ENCODE measurements at places on chromosomes 12 and 14.
A peak's percentile ranks its signal among the peaks of the same experiment; 100 is the strongest.

DNA sequence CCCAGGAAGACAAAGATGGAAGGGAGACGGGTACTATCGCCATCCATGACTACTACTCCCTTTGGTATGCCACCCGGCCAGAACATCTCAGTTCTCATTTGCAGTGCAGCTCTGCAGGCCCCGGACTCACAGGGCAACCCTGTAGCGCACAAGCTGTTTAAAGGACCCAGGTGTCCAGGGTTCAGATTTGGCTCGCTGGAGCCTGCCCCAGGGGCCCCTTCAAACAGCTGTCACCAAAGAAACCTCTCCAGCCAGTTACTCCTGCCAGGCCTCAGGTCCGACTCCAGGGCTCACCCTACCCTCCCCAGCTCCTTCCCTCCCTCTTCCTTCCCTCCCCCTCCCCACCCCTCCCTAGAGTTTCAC is 5.5 kb upstream of the CHD4 start:
- no peak for DNase-seq

GRCh38 chr14:64541972-64542835 is 1.7 kb downstream of the HSPA2 start:
- no peak for DNase-seq

GRCh38 chr14:102050625-102051024 is 36.2 kb downstream of the HSP90AA1 start:
- DNase-seq: peak; percentile 92

GRCh38 chr12:109653890-109654289 is 59.7 kb upstream of the FAM222A start:
- no peak for DNase-seq

DNA sequence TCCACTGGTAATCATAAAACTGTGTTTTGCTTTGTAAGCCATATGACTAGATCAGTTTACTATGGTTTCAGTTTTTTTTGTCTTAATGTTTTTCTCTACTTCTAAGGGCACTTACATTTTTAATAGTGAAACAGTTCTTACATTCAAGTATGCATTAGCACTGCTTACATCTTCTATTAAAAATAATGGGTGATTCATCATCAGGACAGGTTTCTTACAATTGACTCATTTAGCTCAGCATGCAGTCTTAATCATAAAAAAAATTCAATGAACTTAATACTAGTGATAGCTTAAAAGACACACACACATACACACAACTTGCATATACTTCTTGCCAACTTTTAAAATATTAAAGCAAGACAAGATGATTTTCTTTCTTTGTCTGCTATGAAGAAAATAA is 845.7 kb upstream of the USP15 start:
- DNase-seq: no peak

GRCh38 chr14:86683561-86683960 is 1153.6 kb downstream of the FLRT2 start:
- no peak for DNase-seq

GRCh38 chr14:35883677-35884293 is 57.6 kb downstream of the BRMS1L start:
- DNase-seq: no peak

DNA sequence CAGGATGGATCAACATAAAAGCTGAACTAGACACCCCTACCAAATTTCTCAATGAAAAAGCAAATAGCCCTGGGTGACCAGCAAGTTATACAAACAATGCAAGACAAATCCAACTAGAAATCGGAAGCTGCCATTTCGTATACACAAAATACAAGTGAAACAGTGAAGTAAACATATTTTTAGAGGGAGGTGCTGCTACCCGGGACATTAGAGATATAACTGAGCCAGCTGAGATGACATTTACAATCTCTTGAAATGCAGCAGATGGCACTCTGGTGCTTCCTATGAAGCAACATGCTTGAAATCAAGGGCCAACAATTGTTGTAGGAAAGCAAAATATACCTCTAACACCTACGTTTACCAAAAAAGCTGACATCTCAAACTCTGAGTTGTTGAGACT is 25.5 kb downstream of the BDKRB1 start:
- DNase-seq: no peak

GRCh38 chr14:35158951-35159653 is 36.8 kb downstream of the PRORP start:
- no peak for DNase-seq

DNA sequence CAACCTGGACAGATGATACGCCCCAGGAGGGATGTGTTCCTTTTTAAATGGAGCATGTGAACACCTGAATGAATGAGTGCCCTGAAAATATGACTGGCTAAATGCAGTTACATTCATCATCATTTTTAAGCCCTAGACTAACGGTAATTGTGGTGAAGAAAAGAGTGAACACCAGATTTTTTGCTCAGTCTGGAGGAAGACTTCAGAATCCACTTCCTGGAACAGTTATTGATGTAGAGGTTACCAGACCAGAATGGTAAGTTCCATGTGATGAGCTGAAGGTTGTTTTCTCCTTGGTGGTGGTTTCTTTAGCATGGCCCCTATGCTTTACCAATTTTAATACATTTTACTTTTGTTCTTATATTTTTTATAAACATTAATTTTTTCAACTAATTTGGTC is 29.3 kb downstream of the PIWIL1 start:
- DNase-seq: no peak

GRCh38 chr12:124909831-124910560 is 4.5 kb downstream of the UBC start:
- DNase-seq: no peak

- no peak for DNase-seq
These were observed 30.9 kb downstream of the RTRAF start for GRCh38 chr14:52020161-52020714.

GRCh38 chr12:10641735-10642500 is 28.5 kb upstream of the MAGOHB start:
- DNase-seq: no peak

- no peak for DNase-seq
These were observed 98.4 kb upstream of the BTG1 start for GRCh38 chr12:92244036-92244435.

All from GM04503 (cell line).